ENCODE measurements at places on chromosomes 7 and 10.

GRCh38 chr10:71704816-71705215 lies 14.8 kb downstream of the C10orf105 start:
- no peak for DNase-seq

GRCh38 chr7:17300012-17300411 lies 1.6 kb downstream of the AHR start:
- no peak for DNase-seq

GRCh38 chr7:84324136-84324630 lies 129.6 kb upstream of the SEMA3A start:
- DNase-seq = no peak

DNA sequence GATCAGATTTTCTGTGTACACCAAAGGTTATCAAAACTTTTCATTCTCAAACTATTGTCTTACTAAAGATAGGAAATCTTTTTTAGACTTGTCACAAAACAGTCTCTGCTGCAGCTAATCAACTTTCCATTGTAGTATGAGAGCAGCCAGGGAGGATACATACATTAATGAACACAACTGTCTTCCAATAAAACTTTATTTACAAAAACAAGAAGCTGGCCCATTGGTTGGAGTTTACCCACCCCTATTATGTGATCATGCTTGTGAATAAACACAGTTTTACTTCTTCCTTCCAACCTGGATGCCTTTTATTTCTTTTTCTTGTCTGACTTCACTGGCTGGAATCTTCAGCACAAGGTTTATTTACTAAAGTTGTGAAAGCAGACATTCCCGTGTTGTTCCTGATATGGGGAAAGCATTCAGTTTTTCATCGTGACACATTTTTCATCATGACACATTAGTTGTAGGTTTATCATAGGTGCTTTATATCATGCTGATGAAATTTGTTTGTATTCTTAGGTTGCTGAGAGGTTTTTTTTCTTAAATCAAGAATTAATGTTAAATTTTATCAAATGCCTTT lies 98.5 kb upstream of the CDK13 start:
- DNase-seq = no peak

- no peak for DNase-seq
Measured at GRCh38 chr7:151057506-151057988, at the start of gene CDK5. TSS of gene CDK5 (minus strand) at chr7:151057897. CDS start at chr7:151057848, 49 bp downstream.

Measured in NCI-H526 treated with DMSO at 0.1 percent for 48 hours (cell line).